ENCODE measurements at places on chromosomes 5 and 9.
A peak's percentile ranks its signal among the peaks of the same experiment; 100 is the strongest.

GRCh38 chr5:115532517-115532916 lies 12.1 kb downstream of the FEM1C start:
- DNase-seq, result peak; percentile 68

DNA sequence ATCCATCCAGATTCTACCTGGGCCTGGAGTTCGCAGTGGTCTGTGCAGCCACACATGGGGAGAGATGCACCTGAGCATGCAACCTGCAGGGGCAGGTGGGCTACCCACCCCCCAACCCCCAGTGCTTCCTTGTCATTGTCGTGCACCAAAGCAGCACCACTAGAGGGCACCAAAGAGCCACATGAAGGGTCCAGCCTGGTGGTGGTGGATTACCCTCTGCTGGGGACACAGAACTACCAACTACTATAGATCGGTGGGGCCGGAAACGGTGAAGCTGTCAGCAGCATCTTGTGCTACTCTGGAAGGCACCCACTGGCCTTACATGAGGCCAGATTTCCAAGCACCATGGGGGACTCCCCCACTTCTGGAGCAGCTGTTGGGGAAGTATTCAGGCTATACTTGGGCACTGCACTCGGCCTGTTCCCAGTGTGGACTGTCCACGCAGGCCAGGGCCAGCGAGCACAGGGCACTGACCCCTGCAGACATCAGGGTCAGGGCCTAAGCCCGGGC lies 60.2 kb upstream of the TBC1D2 start:
- peak; percentile 80 for DNase-seq

DNA sequence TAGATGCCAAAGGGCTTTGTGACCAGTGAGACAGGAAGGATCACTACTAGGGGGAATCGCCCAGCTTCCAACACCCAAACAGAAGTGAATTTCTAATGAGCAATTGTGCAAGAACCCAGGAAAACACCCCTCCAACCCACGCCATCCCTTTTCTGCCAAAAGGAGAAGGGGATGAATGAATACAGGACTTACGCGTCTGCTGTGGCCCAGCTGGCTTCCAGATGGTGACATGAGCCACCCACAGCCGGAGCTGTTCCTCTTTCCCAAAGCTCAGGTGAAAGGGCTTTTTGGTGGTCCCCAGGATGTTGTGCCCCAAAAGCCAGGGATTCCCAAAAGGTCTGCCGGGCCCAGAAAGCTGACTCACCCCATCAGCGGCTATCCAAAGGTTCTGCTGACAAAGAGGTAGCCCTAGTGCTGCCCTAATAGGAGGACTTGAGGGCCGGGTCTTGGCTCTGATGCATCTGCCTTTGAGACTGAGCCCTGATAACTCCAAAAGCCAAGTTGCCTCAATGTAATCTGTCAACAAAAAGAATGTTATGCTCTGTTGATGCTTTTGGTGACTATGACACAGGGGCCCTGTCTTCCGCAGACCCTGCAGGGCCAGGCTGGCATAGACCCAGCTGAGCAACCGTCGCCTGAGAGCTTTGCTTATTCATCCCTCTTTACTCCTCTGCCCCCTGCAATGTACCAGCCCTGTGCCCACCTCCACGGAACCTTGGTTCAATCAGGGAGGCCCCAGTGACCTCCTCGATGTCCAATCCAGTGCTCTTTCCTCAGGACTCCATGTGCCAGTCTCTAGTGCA lies 14.5 kb downstream of the GSN start:
- peak; percentile 70 for DNase-seq

DNA sequence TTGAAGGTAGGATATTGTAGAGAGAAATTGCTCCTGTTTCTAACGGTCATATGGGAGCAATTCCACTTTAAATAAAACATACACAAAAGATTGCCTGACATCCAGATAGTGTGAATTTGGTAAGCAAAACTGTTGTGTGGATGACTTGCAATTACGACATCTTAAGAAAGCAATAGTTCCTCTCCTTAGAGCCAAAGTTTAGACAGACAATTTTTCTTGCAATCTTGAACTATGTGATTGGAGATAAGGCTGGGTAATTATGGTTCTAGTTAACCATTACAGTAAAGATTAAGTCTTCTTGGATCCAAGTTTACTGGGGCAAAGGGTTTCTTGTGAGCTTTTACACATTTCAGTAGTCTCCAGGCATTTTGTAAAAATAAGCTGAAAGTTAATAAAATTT lies 1080.6 kb upstream of the CDH6 start:
- DNase-seq, result peak; percentile 46

DNA sequence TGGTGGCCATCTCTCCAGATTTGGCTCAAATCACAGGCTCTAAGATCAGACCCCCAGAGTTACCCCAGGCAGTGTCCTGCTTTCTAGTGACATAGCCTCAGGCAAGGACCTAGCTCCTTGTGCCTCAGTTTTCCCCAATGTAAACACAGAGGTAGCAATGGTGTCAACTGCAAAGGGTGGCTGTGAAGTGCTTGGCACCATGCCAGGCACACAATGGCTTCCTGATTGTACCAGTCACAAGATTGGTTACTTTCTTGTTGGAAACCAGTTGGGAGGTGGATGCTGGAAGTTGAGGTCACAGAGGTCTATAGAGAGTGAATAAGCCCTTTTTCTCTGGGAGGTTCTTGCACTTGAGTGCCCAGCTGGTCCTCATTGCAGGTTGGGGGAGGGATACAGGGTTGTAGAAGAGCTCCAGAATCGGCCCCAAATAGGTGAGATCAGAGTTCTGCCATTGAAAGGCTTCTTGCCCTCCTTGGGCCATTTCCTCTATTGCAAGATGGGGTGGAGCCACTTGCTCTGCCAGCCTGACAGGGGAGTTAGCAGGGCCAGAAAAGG lies 2.3 kb downstream of the STKLD1 start:
- DNase-seq, result no peak

DNA sequence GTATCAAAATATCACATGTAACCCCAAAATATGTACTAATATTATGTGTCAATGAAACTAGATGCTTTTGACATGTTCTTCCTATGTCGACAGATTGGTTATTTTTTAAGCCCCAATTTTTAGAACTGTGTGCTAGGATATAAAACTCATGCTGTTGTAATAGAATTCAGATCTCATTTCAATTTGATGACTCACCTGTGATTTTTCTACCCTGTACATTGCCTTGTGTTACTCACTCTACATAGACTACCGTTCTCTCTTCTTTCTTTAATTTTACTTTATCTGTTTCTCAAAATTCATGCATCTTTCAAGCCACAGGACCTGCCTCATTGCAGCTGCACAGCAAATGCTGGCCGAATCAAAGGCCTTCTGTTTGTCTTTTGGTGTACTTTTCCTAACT lies 284.5 kb downstream of the MAT2B start:
- DNase-seq, result peak; percentile 60

DNA sequence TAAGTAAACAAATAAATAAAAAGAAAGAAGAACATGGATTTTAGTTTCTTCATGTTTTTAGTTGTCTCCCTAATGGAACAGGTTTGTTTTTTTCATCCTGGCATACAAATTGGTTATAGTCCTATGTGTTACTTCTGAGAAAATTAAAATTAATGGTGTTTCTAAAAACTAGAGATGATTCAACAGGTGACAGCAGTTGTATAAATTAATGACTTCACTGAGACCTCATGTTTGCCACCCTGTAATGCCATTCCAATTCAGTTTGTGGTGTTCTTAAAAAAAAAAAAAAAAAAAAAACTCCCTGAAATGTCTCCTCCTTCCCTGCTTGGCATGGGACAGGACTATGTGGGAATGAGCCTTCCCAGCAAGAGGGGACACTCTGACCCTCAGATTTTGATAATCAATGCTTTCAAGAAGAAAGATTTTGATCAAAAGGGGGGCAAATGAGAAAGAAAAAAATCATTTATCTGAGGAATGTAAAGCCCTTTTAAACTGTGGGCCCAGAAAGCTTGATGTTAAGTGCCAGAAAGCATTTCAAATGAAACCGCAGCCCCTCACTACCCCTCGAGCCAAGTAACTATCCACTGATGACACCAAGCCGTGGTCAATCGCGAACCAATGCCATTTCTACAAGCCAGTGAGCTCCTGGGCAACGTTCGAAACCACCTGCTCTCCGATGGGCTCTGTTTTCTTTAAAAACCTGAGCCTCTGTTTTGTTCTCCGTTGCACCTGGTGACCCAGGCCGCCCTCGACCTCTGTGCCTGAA lies 941 bp downstream of the EXD3 start:
- DNase-seq, result no peak

DNA sequence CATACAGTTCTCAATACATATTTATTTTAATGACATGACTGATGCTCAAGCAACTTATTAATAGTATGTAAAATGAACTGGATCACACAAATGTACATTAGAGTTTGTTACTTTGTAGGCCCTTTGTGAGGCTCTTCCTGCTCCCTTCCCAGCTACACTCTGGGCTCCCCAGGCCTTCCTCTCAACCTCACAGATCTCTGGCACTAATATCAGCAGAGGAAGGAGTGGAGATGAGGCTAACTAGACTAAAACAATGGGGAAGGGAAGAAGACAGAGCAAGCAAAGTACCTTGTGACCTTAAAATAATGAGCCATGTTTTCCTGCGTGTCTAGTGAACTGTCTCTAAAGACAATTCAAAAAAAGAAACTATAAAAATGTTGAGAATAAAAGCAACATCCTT lies 30.3 kb upstream of the TEK start:
- DNase-seq, result no peak

GRCh38 chr9:71814815-71815214 lies 46.5 kb upstream of the CEMIP2 start:
- DNase-seq, result no peak

DNA sequence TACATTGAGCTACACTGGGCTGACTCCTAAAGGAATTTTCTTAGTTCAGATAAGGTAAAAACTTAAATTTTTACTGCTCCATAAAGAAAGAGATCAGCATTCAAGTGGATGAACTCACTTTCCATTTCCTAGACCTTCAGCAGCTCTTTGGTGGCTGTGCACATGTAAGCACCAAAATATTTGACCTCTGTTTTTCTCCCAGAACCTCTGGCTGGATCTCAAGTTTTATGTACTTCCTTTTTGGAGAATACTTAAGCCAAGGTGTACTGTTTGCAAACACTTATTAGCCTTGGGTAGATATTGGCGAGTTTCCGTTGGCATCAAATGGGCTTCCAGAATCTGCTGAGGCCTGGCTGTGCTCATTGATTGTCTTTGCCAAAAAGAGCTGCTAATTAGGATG lies 10.3 kb downstream of the TNC start:
- DNase-seq, result no peak

- peak; percentile 40 for DNase-seq
Observed at GRCh38 chr5:54581831-54582548, 64.4 kb downstream of the SNX18 start.

GRCh38 chr9:95455714-95456113 lies 61.1 kb downstream of the PTCH1 start:
- DNase-seq, result no peak

DNA sequence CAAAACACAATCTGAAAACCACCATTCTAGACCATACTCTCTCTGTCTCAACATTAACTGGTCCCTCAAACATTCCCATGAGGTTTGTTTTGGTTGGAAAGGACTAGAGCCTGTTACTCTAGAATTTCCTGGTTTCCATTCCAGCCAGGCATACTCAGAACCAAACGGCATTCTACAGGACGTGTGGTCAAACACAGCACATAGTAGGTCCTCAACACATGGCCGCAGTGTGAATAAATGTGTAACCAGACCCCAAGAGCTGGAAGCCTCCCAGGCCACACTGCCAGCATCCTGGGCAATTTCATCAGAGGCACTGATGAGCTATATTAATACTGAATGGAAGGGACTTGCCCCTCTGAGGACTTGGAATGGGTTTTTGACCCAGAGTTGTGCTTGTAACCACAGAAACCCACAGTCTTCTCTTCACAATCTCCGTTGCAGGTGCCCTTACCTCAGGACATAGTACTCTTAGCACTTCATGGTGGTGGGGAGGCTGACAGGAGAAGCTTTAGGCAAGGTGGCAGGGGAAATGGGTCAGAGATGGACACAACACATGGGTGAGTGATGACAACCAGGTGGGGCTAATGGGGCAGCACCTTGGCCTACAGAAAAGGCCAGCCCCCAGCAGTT lies 66.0 kb downstream of the ZNF366 start:
- DNase-seq, result no peak

DNA sequence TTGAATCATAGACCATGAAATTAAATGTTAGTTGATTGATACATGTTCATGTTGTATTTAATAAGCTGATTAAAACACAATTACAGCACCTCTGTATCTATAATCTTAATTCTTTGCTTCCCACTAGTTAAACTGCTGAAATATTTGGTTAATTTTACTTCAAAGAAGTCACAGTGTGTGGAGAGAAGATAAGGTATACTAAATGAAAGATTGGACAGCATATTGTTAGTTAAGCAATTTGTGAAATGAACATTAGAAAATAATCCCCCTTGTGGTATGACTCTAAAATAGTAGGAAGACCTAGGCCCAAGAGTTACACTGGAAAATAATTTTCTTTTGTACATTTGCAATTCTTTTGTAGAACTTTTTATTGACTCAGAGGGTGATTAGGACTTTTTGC lies 30.3 kb downstream of the MAN2A1 start:
- no peak for DNase-seq

DNA sequence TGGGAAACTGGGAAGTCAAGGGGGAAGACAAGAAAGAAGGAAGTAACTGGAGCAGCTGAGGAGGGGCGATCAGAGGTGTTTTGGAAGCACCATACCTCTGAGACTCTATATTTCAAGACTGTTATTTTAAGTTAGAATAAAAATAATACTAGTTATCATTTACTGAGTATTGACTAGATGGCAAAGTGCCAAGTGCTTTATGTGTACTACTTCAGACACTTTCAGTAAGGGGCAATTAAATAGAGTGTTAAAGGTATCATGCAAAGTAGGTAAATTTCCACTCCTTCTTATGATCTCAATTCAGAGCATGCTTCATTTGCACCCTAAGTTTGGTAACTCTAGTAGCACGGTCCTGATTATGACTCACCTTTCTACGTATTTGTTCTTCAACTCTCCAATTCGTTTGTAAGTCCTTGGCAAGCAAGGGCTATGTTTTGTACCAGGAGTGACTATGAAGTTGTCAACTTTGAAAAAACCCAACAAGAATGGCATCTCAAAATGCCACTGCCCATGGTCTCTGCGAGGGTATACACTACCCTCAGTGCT lies 152.4 kb upstream of the RAPGEF1 start:
- peak; percentile 38 for DNase-seq

GRCh38 chr5:42811591-42812446 lies at the start of gene SELENOP:
Gene SELENOP, minus strand, starts transcription at chr5:42811892. Its CDS starts 3,539 bp downstream, at chr5:42808353.
- DNase-seq, result peak; percentile 17

DNA sequence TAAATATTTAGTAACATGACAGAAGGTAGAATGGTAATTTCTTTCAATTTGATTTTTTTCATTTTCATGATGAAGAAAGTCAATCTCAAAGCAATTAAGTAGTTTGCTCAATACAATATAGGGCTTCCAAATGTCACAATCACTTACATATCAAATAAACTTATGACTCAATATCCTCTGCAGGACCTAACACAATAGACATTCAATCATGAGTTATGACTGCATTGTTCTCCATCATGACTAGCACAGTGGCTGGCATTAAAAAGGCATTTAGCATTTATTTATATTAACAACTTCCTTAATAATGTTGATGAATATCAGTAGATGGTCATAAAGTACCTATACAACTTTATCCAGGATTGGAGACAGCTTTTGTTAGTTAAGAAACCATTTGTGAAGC lies 1499.6 kb downstream of the EFNA5 start:
- peak; percentile 14 for DNase-seq

GRCh38 chr5:91171322-91171721 lies 211.8 kb downstream of the ARRDC3 start:
- DNase-seq, result no peak

GRCh38 chr9:69397384-69398214 lies 72.6 kb downstream of the ENTREP1 start:
- DNase-seq, result no peak

GRCh38 chr5:157222506-157223230 lies 42.0 kb downstream of the ITK start:
- DNase-seq, result peak; percentile 34

GRCh38 chr9:2027543-2028160 lies 12.5 kb downstream of the SMARCA2 start:
- no peak for DNase-seq

GRCh38 chr5:24385070-24385469 lies 259.7 kb downstream of the CDH10 start:
- no peak for DNase-seq
